ENCODE measurements at places on chromosomes 1 and 21.

DNA sequence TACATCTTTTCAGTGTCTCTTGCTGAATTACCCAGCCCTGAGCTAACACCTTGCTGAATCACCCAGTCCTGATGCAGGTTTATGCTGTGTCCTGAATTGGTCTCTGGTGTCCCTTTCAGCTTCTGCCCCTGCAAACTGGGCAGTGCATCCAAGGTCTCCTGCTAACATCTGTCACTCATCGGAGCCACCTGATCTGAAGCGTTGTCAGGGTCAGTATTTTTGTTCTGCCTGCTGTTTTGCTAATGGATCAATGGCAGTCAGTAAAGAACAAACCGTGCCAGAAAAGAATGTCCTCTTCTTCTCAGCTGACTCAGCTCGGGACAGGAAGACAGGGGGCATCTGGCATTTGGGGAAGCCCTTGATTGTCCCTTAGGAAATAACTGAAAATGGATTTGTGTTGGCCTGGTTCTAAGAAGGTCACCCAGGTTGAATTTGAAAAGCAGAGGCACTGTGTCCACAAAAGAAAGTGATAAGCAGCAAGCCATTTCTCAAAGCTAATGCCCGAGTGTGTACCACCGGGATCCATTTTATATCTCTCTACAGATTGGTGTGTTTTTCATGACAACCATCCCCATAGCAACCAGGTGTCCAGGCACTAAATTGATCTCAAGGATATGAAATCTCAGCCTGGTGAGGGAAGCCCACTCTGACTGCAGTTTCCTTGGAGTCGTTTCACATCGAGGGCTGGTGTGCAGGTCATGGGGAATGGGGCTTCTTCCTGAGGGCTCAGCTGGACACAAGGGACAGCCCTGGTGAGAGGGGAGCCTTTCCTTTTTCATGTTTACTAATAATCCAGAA, 109.7 kb upstream of the IRF2BP2 start:
- DNase-seq, result no peak

DNA sequence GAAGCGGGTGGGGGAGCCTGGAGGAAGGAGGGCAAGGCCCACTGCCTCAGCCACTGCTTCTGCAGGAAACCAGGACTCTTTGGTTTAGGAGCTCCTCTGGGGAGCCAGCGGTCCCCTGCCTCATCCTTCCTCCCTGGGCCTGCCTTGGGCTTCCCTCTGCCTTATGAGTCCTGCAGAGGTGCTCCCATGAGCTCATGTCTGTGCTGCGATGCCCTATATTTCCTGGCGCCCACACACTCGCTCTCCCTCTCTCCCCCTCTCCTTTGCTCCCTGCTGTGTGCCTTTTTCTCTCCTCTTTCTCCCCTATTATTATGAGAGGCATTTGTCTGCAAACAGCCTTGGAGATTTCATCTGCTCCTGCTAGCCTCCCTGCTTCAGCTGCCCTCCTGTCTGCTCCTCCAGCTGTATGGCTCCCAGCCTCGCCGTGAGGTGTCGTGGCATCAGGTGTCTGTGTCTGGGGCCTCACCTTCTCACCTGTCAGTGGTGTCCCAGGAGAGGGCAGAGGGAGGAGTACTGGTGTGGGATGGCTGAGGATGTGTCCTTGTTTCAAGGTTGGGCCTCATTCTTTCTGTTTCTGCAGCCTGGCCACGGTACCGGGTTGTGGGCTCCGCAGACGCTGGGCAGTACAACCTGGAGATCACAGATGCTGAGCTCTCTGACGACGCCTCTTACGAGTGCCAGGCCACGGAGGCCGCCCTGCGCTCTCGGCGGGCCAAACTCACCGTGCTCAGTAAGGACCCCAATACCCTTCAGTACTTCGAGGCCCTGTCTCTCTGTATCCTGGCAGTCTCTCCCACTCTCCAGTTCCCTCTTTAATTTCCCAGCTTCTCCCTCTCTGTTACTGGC, 84.2 kb downstream of the KIRREL1 start:
- no peak for DNase-seq

- DNase-seq, result no peak
These were observed 123.1 kb downstream of the AKT3 start for GRCh38 chr1:243726806-243727502.

GRCh38 chr1:205046870-205047269, 3.9 kb downstream of the CNTN2 start:
- DNase-seq, result no peak

DNA sequence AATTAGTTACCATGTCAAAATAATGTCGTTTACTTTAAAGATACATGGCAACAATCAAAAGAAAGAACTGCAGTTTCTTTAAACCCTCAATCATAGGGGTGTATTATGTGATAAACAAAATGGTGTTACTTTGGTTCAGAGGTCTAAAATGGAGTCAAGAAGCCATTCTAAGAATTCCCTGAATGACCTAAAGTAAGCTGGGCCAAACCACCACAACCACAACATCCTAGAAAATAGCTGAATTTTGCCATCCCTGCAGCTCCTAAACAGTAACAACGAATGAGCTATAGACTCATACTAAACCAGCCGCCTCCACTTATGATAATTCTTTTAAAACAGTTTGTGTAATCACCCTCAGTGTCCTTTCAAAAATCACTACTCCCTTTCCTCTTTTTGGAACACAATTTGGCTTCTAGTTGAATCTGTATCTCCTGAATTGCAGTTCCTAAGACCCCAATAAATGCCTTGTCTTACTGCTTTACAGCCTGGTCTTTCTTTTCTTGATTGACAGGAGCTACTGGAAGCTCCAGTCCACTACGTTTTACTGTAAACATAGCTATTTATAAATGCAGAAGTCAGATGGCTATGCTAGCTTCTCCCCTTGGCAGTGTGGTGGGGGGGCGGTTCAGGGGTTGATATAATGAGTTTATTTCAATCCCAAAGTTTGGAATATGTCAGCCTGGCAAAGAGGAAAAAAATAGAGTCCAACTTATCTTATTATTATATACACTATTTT, 84.3 kb downstream of the PLPPR4 start:
- no peak for DNase-seq
